ENCODE measurements at places on chromosomes 12 and 14. TPM values are rescaled to one million over a fixed set of nuclear protein-coding genes. Genes with fewer than 3 reads are reported as not detected.

Gene SIX6
- not detected for total RNA-seq

Gene SALL2
- total RNA-seq, result 1.2 TPM

Gene AQP2
- total RNA-seq, result not detected

Gene DHH
- not detected for total RNA-seq

Gene WDHD1
- 28.2 TPM for total RNA-seq

Gene CCDC197
- not detected for total RNA-seq

Gene GUCY2C
- total RNA-seq, result not detected

Gene CLEC4D
- not detected for total RNA-seq

Gene TMX1
- 87.2 TPM for total RNA-seq

Gene PSMB11
- under 0.01 TPM for total RNA-seq

Gene SLC4A8
- 1.3 TPM for total RNA-seq

Gene DTX1
- under 0.01 TPM for total RNA-seq

Gene EEA1
- 34.1 TPM for total RNA-seq

Gene SLC41A2
- total RNA-seq, result 41.2 TPM

Gene CD4
- total RNA-seq, result 0.28 TPM

Gene RPL36AL
- total RNA-seq, result 257 TPM

Gene OTUB2
- 2.0 TPM for total RNA-seq

Gene MSRB3
- 44.5 TPM for total RNA-seq
